ENCODE measurements at places on chromosomes 1 and 21. TPM values are rescaled to one million over a fixed set of nuclear protein-coding genes. Genes with fewer than 3 reads are reported as not detected.
A peak's percentile ranks its signal among the peaks of the same experiment; 100 is the strongest.

GRCh38 chr21:42784276-42784675 lies 95.1 kb downstream of the WDR4 start:
- DNase-seq: no peak

GRCh38 chr1:183673605-183674323 lies 20.6 kb upstream of the APOBEC4 start:
- DNase-seq: no peak

DNA sequence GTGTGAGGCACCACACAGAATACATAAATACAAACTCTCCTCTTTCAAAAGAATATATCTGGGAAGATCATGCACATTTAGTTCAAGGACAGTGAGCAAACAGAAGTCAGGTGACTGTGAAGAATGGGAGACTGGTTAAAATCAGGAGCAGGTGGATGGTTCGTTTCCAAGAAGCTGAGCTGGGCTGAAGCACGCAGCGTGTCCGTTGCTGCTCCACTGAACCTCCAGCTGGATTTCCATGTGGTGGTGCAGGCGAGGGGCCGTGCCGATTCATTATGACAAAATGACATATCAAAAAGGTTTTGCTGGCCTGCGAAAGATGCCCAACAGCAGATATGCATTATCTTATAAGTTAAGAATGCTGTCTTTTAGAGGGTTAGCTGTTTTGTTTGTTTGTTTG lies 66.0 kb downstream of the OLIG1 start:
- no peak for DNase-seq

GRCh38 chr1:84479998-84480397 lies 932 bp downstream of the RPF1 start:
- no peak for DNase-seq

- DNase-seq: no peak
These were observed 7.1 kb downstream of the LGR6 start for GRCh38 chr1:202200669-202201068.

DNA sequence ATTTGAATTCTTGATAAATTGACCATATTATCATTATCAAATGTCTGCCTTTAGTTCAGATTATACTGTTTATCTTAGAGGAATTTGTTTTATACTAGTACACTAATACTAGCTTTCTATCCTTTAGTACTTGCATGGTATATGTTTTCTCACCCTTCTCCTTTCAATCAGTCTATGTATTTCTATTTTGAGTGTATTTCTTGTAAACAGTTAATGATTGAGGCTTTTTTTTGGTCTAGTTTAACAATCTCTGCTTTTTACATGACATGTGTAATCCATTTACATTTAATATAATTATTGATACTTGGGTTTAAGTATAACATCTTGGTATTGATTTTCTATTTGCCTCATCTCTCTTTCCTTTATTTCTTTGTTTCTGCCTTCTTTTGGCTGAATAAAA lies 224.9 kb downstream of the CENPF start:
- DNase-seq: no peak

GRCh38 chr21:45634511-45635183 lies 8.9 kb upstream of the PCBP3 start:
- DNase-seq: no peak

DNA sequence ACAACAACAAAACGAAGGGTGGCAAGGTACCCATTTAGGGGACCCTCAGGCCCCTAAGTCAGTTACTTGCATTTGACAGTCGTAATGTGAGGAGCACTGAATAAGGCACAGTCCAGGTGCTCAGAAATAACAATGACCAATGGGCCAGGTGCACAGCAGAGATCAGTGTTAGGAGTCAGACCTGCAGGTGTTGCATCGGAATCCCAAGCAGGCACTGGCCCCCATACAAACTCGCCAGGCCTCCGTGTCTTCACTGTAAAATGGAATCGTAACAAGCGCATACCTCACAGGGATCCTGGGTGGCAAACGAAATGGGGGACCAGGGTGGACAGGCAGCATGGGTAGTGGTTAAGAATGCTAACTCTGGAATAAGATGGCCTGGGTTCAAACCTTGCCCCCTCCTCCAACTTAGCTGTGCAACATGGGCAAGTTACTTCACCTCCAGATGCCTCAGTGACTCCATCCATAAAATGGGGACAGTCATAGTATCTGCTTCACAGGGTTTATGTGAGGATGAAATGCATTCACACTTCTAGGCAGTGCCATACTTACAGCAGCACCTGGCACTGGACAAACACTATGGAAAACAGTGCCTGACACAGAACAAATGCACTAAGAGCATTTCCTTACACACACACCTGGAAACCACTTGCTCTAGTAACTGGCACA lies 20.2 kb downstream of the RCAN1 start:
- no peak for DNase-seq

DNA sequence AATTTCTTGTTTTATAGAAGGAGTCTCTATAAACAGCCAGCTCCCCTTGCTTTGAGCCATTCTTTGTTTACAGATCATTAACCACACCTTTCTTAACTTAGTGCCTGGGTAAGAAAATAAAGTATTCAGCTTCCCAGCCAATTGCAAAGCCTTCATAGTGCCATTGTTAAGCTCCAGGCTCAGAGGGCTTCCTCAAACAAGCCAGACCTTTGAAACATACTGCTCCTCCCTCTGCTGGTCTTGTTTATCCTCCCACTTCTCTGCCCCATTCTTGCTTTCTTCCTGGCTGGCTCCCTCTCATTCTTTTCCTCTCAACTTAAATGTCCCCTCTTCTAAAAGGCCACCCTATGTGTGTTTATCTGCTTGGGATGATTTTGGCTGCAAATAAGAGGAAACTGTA lies 319.4 kb upstream of the ST6GALNAC5 start:
- no peak for DNase-seq

DNA sequence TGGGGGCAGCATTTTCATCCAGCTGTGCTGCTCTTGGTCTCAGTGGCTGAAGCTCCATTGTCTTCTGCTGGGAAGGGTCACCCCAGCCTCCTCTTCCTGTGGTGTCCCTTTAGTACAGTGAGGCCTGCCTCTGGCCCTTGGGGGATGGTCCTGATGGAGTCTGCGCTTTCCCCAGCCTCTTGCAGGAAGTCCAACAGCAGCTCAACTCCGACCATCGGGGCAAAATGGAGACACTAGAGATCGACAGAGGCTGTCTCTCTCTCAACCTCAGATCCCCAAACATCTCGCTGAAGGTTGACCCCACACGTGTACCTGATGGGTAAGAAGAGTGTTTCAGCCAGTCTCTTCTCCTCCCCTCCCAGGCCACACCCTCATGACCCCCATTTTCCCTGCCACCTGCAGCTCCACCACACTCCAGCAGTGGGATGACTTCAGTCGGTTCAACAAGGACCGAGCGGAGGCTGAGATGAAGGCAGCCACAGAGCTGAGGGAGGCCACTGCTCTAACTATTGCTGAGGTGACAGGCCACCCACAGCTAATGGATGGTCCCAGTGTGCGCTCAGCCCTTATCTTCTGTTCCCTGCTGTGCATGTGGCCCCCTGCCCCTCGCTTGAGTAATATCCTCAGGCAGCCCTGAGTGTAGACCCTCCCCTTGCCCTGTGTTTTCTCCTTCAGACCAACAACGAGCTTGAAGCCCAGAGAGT lies 2.0 kb upstream of the ADPRS start:
- no peak for DNase-seq

DNA sequence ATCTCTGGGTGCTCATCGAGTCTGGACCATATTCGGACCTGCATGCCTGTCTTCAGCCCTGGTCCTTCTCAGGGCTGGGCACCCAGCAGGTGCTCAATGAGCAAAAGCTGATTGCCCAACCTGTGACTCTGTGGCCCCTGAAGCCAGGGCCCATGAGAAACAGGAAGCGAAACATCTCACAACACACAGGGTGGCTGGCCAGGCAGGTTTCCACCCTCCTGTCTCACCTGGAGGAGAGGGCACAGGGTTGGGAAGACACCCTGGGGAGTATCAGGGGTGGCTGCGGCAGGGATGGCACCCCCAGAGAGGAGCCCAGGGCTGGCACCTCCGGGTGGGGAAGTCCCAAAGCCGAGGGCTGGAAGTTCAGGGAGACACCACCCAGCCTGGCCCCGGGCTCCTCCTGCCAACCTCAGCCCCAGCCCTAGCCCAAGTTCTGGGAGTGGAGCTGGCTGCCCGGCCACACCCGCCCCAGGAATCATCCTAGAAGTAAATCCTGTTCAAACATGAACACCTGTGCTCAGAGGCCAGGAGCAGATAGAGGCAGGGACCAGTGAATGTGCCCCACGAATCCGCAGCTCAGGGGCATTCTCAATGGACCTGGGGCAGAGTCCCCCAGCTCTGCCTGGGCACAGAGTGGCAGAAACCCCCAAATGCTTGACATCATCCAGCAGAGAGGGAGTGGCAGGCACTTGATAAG lies 54.6 kb downstream of the RAP1GAP start:
- no peak for DNase-seq

GRCh38 chr1:52602856-52603600 lies 857 bp downstream of the GPX7 start:
- DNase-seq: peak; percentile 23

DNA sequence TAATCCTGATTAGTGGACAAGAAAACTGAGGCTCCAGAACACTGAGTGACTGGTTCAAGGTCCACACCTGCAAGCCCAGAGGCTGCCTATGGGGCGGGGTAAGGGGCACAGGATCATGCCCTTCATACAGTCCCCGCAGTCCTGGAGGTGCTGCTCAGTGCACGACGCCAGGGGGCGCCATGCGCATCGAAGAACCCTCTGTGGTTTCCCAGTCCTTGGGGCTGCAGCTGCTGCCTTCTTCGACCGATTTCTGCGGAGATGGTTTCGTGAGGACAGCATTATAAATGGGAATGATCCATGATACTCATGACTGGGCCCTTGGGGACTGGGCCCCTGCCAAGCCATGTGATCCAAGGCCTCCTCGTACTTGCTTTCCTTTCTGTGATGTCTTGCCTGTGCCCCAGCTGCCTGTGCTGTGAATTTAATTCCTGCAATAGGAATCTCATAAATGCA lies 37.1 kb upstream of the ARHGEF10L start:
- peak; percentile 89 for DNase-seq

DNA sequence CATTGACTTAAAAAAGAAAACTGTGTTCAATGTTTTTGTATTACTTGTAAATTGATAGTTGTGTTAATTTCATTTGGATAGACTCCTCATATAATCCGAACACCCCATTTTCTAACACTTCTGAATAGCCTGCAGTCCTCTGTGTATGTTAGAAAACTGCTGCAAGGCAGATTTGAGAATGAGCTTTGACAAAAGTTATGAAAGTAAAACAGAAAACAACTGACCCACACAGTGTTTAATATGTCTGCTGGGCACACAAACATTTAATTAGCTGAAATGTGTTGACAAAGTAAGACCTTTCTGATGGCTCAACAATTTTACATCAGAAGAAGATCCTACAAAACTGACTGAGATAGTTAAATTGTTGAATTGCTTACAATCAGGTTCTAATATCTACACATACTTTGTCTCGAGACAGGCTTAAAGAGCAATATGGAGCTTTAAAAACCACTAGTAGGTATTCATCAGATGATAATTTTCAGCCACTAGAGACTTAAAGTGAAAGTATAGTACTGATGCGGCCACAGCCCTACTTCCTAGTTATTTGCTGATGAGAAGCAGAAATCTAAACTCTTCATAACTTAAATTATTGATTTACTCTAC lies 40.0 kb upstream of the PRMT6 start:
- no peak for DNase-seq

DNA sequence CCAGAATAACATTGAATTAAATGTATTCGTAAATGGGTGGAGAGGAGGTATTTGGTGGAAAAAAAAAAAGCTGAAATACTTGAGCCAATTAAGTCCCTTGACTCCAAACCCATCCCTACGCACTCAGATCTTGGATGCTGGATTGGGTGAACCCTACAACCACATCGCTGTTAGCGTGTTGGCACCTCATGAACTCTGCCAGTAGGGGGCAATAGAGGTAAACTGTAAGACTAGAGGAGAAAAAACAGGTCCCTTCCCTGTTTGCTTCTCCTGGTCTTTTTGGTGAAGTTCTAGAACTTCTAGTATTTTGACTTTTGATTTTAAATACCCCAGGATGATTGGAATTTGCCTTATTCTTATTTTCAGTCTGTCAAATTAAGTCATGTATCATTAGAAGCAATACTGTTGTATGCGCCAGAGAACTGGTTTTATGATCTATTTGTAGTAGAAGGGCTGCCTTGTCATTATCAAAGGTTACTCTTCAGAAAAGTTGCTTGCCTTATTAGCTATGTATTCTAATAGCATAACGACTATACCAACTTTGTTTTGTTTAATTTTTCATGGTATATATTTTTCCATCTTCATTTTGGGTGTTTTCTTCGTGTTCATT lies 1.9 kb upstream of the OR13G1 start:
- peak; percentile 74 for DNase-seq

- DNase-seq: no peak
These were observed 359.8 kb downstream of the LTN1 start for GRCh38 chr21:28632755-28633408.

DNA sequence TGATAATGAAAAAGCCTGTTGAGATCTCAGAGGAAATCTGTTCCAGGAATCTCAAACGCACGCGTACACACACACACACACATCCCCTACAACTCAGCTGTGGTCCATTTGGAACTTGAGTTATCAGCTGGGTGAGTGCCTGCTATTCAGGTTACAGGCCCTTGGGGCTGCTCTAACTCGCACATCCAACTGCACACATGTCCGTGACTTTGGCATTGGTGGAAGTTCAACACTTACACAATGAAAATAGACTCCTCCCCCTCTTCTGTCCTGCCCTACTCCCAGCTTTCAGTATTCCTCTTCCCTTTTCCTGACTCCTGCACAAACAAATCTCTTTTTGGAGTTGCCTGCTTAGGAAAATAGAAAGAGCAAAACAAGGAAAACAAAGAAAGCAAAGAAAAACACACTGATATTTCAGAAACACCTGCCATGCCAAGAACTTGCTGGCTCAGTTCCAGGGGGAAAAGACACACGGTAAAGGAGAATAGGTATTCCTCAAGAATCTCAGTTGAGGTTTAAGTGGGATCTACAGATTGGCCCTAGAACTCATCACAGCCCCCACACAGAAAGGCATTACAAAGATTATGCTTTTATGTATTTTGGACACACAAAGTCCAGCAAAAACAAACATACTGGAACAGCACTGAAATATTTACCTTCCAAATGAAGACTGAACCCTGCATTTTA lies 140.9 kb downstream of the TGFBR3 start:
- DNase-seq: peak; percentile 60

DNA sequence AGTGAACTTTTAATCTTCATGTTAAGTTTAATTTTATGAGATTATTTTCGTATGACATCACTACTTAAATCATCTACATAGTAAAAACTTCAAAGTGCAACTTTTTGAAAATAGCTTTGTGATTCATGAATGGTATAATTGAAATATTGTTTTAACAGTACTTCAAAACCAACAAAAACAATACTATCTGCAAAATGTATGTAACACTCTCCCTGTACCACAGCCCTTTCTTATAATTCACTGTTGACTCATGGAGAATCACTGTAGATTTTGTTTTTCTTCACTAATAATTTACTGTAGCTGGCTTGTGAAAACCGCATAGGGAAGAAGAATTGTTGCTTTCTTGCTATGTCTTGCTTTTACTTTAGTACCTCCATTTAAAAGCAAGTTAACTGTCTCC lies 301.4 kb upstream of the ADAMTS5 start:
- no peak for DNase-seq

The PSMD4 gene
- total RNA-seq: 164 TPM

The IRF6 gene
- total RNA-seq: 19.2 TPM

The BCL2L15 gene
- 0.87 TPM for total RNA-seq

The KRTAP19-6 gene
- total RNA-seq: not detected

The NLRP3 gene
- total RNA-seq: 1.4 TPM

The ADAMTS4 gene
- total RNA-seq: 3.2 TPM

The HSPA6 gene
- 2.5 TPM for total RNA-seq
